IgD-negative memory B cell (primary cell): ENCODE measurements at places on chromosomes 7 and 10. TPM values are rescaled to one million over a fixed set of nuclear protein-coding genes. Genes with fewer than 3 reads are reported as not detected.

The TMEM176B gene
- polyA plus RNA-seq: 2.4 TPM

The MYOZ1 gene
- polyA plus RNA-seq: not detected

The NODAL gene
- polyA plus RNA-seq: not detected

The DMBT1 gene
- polyA plus RNA-seq: not detected

The C7orf57 gene
- polyA plus RNA-seq: not detected
